ENCODE measurements at places on chromosomes 3 and 15.

GRCh38 chr3:172622916-172623700 is 87.8 kb downstream of the NCEH1 start:
- DNase-seq, result no peak

DNA sequence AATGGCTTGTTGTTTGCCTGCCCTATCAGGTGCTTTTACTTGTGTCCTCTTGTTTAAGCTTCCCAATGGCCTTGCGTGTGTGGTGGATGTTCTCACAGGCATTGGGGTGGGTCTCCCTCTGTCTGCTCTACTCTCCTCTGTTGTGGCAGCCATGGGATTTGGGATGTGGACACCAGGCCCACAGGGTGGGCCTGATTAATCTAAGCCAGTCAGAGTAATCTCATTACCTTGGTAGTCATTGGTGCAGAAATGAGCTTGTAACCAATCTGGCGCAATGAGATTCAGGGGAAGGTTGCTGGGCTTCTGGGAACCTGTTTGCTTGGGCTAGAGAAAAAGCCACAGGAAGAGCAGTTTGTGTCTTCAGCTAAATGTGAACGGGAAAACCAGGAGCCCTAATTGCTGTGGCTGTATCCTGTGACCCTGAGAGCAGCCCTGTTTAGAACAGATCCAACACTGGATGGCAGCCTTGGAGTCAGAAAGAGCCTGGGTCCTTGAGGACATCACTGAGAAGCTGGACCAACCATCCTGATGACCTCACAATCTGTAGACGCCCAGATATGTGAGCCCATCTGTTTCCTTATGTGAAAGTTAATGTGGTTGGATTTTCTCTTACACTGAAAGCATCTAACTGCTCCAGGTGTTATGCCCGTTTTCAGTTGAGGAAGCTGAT is 157.3 kb upstream of the UBE2E1 start:
- DNase-seq, result no peak

- DNase-seq, result no peak
These were observed 223.3 kb downstream of the FOXP1 start for GRCh38 chr3:71360180-71360579.

GRCh38 chr3:118907909-118908308 is 126.7 kb downstream of the IGSF11 start:
- no peak for DNase-seq

DNA sequence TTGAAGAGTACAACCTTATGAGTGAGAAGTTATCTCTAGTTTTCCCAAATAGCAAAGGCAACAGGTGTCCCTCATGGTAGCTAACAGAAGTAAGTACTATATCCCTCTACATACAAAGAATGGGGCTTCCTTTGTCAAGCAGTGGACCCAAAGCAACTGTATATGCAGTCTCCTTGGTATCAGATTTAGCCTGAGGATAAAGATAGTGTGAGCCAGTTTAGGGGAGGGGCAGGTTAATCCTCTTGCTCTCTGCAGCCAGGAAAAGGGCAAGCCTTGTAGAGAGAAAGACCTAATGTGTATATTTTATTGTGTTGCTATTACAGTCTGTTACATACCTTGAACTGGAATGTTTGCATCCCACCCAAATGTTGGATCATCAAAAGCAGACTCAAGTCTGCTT is 117.9 kb upstream of the COL8A1 start:
- DNase-seq, result no peak

- no peak for DNase-seq
These were observed 28.0 kb upstream of the GABRA5 start for GRCh38 chr15:26838742-26839460.

DNA sequence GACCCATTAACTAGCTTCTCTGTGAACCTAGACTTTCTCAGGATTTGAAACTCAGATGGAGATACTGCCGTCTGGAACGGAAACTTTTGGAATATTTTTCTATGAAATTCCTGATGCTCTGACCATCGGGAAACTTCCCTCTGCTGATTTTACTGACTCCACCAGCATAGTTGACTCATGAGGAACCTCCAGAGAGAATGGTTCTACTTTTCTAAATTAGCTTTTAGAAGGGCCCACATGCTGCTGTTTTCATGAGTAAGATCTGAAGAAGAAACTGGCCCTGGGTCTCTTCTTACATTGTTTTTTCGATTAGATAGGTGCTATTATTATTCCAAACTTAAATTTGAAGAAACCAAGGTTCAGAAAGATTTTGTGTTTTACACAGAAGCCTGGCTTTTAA is 326.3 kb upstream of the NR2E3 start:
- DNase-seq, result no peak

- no peak for DNase-seq
These were observed 150.6 kb downstream of the TPRG1 start for GRCh38 chr3:189322339-189322738.

DNA sequence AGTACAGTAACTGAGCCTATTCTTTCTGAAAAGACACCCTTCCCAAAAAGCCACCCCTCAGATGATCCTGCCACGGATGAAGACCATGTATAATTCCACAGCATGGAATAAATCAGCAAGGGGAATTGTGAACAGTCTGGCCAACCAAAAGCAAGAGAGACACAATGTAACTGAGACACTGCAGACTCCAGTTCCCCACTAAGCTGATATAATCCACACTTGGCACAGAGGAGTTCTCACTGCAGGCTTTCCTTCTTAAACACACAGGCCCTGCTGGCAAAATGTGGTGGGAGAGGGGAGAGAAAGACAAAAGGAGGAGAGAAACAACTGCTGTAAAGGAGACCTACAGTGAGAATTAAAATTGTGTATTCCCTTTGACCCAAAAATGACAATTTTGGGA is 12.7 kb downstream of the GPR156 start:
- DNase-seq, result no peak

GRCh38 chr3:100086401-100086800 is 27.9 kb downstream of the FILIP1L start:
- no peak for DNase-seq

DNA sequence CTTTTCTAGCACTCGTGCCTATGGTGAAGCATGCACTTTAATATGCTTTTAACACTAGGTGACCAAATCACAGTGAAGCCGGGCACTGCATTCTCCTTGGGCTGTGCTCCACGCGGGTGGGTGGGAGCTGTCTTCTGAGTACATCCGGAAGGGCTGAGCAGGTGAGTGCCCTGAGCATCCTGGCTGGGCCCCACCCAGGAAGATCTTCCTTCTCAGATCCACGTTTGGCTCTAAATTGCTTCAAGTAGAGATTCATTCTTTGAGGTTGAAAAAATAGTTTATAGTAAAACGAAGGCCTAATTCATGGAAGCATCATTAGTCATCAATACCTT is 73.9 kb upstream of the BLM start:
- DNase-seq, result no peak

GRCh38 chr3:195208183-195208582 is 62.8 kb downstream of the XXYLT1 start:
- DNase-seq, result no peak

DNA sequence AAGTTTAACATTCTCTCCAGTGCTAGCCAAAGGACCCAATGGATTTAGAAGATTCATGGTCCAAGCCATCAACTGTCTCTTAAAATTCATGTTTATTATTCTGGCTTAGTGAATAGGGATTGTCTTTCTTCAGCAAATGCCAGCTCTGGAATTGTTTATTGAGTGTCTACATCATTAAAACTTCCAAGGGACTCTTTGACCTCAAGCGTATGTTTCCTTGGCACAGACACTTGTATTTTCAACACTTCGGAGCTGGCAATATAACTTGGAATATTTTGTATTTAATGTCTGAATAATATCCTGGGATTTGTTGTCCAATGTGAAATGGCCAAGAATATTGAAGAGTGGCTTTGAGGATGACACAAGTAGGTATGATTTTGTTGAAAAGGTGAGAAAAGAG is 204.2 kb downstream of the EPHA3 start:
- DNase-seq, result no peak

- DNase-seq, result no peak
These were observed 2.1 kb downstream of the QTRT2 start for GRCh38 chr3:114058646-114059045.

DNA sequence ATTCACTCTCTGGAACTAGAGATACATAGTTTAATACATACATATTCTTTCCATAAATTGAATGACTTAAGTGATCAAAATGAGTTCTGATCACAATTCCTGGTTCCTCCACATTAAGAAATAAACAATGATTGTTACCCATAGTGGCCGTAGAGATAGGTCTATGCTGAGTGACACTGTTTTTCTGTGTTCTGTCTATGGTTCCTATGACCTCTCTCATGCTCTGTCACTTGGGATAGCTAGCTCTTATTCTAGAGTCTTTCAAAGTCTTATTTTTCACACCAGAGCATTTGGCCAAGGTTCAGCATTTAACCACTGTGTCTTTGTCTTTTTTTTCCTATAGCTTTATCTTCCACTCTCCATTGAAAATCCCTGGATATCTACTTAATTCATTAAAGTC is 132.4 kb downstream of the GOLGA6L6 start:
- DNase-seq, result no peak

DNA sequence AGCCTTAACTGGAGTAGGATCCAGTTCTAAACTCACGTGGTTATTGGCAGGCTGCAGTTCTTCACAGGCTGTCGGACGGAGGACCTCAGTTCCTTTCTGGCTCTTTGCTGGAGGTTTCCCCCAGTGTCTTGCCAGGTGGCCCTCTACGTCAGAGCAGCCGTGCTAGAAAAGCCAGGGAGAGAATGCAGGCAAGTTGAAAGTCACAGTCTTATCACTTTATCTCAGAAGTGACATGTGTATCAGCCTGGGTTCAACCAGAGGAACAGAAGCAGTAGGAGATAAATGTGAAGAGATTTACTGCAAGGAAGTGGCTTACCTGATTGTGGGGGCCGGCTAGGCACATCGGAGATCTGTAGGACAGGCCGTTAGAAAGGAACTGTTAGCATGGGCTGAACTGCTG is 125.3 kb upstream of the BNIP2 start:
- no peak for DNase-seq

- no peak for DNase-seq
These were observed 435.4 kb upstream of the RGMA start for GRCh38 chr15:93524432-93524831.

DNA sequence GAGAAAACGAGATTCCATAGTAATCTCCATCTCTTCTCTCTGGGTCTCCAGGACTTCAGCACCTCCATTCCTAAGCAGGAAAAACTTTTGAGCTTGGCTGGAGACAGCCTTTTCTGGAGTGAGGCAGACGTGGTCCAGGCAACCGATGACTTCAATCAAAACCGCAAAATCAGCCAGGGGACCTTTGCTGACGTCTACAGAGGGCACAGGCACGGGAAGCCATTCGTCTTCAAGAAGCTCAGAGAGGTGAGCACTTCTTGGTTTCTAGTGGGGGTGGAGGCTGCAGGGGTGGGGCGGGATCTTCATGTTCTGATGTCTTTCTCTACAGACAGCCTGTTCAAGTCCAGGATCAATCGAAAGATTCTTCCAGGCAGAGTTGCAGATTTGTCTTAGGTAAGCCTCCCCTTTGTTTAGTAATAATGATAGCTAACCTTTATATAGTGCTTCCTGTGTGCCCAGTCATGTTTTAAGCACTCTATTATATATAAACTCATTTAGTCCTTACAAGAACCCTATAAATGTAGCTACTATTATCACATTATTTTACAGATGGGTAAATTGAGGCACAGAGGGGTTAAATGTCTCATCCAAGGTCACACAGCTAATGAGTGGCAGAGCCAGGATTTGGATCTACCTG is 35.0 kb upstream of the TATDN2 start:
- no peak for DNase-seq

- peak; percentile 83 for DNase-seq
These were observed 44.0 kb downstream of the ZBTB38 start for GRCh38 chr3:141412087-141412935.

- no peak for DNase-seq
These were observed 1134.8 kb downstream of the ROBO1 start for GRCh38 chr3:78632925-78633553.

GRCh38 chr3:116444819-116445310 is 422 bp downstream of the LSAMP start:
- no peak for DNase-seq

DNA sequence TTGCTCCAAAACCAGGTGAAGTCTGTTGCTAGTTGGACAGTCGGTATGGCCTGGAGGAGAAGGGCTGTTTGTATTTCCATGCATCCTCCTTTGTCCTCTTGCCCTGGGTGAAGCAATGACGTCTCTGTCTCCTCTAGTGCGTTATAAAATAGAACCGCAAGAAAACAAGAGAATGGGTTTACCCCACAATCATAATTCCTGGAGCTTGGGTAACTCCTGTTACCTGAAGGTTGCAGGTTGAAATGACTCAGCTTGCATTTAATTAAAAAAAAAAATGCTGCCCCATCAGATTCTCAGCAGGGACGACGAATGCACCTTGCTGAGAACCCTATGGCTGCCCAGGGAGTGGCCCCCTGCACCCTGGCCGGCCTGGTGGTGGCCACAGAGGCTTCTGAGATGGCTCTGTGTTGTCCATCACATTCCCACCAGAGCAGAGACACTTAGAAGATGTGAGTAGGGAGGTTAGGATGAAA is 228.2 kb upstream of the BHLHE40 start:
- no peak for DNase-seq

DNA sequence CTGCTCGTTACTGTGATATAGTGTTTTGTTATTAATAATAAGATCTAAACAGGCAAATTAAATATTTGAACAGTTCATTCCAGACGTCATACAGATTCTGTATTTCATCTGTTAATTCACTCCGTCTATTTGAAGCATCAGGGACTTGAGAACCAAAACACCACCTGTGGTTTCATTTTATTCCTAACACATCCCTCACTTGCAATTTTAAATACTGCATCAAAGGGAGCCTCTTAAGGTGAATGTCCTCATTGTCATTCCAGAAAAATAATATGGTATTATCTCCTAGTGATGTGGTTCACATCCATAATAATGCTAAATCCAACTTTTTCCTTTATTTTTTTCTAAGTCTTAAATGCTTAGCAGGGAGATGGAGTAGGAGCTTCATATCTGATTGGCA is 1390.9 kb upstream of the CADM2 start:
- no peak for DNase-seq

DNA sequence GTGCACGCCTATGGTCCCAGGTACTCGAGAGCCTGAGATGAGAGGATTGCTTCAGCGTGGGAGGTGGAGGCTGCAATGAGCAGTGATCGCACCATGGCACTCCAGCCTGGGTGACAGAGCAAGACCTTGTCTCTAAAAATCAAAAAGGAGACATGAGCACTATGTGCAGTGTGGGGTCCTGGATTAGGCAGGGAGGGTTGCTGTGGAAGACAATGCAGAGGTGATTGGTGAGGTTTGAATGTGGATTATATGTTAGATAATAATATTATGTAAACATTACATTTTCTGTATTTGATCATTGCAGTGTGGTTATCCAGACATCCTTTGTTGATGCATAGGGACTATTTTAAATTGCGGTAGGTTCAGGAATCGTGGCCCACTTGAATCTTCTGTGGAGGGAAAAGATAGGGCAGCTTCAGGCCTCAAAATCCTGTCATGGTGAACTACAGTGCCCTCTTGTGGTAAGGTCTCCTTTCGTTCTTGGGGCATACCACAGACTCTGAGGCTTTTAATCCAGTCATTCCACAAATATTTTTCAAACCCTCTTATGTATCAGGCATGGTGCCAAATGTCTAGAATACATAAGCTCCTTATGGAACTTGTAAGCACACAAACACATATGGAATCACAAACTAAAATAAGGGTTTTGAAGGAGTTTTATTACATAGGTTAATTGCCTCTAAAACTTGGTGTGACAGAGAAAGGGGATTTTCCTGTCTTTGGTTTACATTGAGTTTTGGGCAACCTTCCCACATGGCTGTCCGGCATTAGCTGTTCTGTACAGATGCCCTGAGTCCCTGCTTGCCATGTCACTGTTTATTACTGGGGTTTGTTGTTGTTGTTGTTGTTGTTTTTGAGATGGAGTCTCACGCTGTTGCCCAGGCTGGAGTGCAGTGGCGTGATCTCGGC is 37.7 kb downstream of the GPD1L start:
- DNase-seq, result no peak
